Activated T-helper 17 cell treated with anti-CD3 and anti-CD28 coated beads, Interleukin-2, amount 50 U/mL, for 72 hours (primary cell): ENCODE measurements at places on chromosomes 3 and 15. TPM values are rescaled to one million over a fixed set of nuclear protein-coding genes. Genes with fewer than 3 reads are reported as not detected.

SLC7A14 gene
- not detected for total RNA-seq

TRIM42 gene
- total RNA-seq = not detected

TRPC1 gene
- 3.4 TPM for total RNA-seq

FBXL22 gene
- total RNA-seq = 0.74 TPM

ENTPD3 gene
- total RNA-seq = not detected

CADPS gene
- not detected for total RNA-seq

XCR1 gene
- 0.04 TPM for total RNA-seq

CLRN1 gene
- total RNA-seq = not detected

KLHL25 gene
- 3.4 TPM for total RNA-seq

CDHR4 gene
- not detected for total RNA-seq

A4GNT gene
- total RNA-seq = not detected

PIERCE2 gene
- total RNA-seq = not detected

ZNF774 gene
- total RNA-seq = 0.82 TPM

THSD4 gene
- 0.08 TPM for total RNA-seq

SYNPR gene
- total RNA-seq = not detected

IL17RB gene
- 1.8 TPM for total RNA-seq

SLC27A2 gene
- 41.7 TPM for total RNA-seq

TRPM1 gene
- not detected for total RNA-seq

SPRED1 gene
- 0.19 TPM for total RNA-seq

SLCO2A1 gene
- not detected for total RNA-seq

SLC28A1 gene
- not detected for total RNA-seq

GMPPB gene
- 22.4 TPM for total RNA-seq

SIDT1 gene
- total RNA-seq = 20.8 TPM

CX3CR1 gene
- total RNA-seq = 0.37 TPM

PLA2G4E gene
- total RNA-seq = 0.13 TPM

ARNT2 gene
- total RNA-seq = 0.21 TPM

STAB1 gene
- 0.19 TPM for total RNA-seq

ZDHHC19 gene
- total RNA-seq = not detected

CLDN16 gene
- total RNA-seq = not detected

TMEM40 gene
- not detected for total RNA-seq

TLR9 gene
- 0.93 TPM for total RNA-seq

C3orf22 gene
- not detected for total RNA-seq

CHAC1 gene
- total RNA-seq = 6.8 TPM

FAM219B gene
- total RNA-seq = 65.6 TPM

ZBED2 gene
- 429 TPM for total RNA-seq

PARP3 gene
- total RNA-seq = 10.4 TPM

ACOX2 gene
- not detected for total RNA-seq

SLC49A4 gene
- 1.9 TPM for total RNA-seq

MYLK gene
- total RNA-seq = not detected
